ENCODE measurements at places on chromosomes 12 and 14.

GRCh38 chr12:108850854-108851573 is 6.4 kb downstream of the SSH1 start:
- peak; percentile 55 for DNase-seq

DNA sequence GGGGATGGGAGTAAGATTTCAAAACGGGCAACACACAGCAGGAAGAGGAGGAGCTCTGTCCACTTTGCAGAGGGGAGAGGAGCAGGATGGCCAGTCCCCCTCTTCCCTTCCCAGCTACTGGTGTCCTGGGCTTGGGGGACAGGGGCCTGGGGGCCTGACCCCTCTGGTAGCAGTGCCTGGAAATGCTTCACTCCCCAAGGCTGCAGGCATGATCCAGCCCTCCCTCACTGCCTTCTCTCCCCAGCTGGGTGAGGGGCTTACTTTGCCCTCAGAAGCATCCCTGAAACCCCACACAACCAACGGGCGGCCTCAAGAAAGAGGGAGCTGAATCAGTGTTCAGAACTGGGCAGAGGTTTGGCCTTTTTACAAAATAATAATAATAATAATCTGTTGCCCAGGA is 279.5 kb downstream of the DPF3 start:
- DNase-seq: no peak

DNA sequence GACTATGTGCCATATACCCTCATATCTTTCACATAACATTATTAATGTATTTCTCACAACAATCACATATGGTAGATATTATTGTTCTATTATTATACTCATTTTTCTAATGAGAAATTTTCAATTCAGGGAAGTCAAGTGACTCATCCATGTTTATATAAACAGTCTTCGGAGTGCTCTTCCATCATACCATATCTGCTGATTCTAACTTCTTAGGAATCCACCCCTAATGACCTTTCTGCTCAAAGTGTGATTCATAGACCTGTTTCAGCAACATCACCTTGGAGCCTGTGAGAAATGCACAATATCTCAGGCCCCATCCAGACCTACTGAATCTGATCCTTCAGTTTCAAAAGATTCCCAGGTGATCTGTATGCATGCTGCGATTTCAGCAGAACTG is 39.8 kb upstream of the OVCH1 start:
- no peak for DNase-seq

- DNase-seq: peak; percentile 77
Measured at GRCh38 chr12:109291521-109292341, 17.4 kb downstream of the FOXN4 start.

DNA sequence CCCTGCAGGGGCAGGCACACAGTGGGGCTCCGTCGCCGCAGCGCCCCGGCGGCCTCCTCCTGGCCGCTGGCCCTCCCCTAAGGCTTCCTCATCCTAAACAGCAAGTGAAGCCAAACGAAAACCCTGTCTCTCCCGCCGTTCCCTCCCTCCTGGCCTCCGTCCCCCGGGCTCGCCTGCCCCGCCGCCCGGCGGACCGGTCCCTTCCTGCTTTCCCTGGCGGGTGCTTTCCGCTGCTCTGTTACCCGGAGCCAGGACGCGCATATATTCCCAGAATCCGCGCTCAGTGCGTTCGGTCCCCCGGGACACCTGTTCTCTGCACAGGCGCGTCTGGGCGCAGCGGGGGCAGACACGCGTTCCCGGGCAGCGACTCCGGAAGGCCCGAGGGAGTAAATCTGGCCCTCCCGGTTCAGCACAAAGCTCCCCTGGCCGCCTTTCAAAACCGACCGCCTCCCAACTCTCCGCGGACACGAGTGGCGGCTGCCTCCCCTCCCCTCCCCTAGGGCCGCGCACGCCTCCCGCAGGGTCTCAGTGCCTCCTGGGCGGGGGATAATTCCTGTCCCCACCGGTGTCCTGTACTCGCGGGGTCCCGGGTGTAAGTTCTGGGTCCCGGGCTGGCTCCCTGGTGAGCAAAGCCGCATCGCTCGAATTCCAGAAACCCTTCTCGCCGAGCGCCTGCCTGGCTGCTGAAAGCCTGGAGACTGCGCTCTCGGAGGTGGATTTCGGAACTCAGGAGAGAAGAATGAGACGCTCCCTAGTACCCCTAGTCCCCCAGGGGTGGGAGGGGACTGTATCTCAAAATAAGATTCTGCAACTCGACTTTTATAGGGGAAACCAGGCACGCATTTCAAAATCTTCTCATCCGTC is 21.4 kb upstream of the CEP170B start:
- no peak for DNase-seq

DNA sequence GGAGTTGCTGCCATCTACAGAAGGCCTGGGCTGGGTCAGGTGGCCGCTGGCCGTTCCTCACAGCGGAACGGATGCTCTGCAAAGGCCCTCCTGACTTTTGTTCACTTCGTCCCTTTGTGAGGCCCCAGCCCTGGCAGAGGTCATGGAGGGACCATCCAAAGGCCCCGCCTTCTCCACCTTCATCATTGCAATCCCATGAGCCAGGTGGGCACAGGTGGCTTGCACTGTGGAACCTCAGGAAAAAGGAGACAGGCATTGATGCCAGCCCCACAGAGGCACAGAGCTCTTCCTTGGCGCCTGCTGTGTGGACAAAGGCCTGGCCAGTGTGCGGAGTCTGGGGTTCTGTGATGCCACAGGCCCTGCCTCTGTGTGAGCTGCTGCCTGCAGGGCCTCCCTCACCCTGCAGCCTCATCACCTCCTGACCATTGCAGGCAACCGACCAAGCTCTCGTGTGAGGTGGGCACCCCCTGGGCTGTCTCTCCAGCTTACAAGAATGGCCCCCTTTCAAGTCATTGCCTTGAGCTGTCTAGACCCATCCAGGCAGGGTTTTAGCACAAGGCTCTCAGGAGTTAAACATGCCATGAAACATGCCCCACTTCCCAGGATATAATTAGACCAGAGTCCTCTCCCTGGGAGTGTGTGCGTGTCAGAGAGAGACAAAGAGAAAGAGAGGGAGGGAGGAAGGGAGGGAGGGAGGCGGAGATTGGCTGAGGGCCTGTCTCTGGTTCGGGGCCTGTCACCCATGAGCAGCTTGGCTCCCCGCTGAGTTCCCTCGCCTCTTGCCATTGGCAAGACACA is 19.3 kb downstream of the NFKBIA start:
- DNase-seq: peak; percentile 80

DNA sequence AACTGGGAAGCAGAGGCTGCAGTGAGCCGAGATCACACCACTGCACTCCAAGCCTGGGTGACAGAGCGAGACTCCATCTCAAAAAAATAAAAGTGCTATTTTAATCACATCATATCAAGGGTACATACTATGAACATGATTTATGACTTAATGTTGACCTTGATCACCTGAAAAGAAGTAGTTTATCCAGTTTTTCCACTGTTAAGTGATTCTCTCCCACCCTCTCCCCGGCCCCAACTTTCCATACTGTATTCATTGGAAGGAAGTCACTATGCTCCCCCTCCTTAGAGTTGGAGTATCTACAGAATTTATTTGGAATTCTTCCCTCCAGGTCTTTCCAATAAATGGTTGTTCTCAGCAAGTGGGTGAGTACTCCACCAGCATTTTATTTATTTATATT is 3.0 kb upstream of the PRMT5 start:
- no peak for DNase-seq

DNA sequence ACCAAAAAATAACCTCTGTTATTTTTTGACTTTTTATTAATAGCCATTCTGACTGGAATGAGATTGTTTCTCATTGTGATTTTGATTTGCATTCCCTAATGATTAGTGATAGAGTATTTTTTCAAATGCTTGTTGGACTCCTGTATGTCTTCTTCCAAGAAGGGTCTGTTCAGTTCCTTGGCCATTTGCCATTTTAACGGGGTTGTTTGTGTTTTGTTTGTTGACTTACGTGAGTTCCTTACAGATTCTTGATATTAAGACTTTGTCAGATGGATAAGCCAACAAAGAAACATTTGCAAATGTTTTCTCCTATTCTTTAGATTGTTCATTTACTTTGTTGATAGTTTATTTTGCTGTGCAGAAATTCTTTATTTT is 651.6 kb upstream of the LRFN5 start:
- DNase-seq: no peak

DNA sequence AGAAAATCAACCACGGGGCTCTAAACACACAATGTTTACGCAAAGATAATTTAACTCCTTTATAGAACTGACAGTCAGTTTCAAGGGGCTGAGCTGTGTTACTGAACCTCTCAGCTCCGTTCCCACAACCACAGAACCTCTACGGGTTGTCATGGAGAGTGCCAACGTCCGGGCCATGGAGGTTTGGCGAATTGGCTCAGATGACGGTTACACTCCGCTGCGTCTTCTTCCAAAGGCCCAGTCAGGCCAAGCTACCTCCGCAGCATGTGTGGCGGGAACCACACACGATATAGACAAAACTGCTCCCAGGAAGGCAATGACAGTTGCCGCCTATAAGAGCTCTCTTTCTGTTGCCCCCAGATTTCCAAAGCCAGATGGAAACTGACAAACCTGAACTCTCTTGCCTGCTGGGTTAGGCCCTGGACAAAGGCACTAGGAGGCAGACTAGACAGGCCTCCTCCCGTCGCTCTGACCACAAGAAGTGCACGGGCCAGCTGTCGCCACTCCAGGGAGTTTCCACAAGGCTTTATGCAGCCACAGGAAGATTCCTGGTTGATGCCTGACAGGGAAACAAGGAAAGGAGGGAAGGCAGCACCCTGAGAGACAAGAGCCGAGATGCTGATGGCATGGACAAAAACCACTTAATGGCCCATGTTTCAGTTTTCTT is 30.3 kb downstream of the CCDC88C start:
- DNase-seq: no peak

DNA sequence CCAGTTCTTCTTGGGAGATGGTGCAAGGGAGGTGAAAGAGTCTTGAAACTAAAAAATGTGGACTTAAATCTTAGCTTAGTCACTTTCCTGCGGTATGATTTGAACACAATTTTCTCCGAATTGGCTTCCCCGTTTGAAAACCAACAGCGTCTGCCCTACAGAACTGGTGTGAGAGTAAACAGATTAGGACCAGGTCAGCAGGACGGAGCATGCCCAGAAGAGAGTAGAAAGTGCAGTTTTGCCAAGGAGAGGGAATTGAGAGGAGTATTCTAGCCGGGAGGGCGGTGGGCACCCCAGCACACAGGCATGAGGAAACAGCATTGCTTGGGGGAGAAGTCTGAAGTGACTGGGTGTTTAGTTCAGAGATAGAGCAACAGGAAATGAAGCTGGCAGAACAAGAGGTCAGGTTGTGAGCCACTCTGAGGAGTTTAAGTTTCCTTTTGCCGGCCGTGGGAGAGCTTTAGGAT is 927.1 kb downstream of the VRK1 start:
- no peak for DNase-seq

DNA sequence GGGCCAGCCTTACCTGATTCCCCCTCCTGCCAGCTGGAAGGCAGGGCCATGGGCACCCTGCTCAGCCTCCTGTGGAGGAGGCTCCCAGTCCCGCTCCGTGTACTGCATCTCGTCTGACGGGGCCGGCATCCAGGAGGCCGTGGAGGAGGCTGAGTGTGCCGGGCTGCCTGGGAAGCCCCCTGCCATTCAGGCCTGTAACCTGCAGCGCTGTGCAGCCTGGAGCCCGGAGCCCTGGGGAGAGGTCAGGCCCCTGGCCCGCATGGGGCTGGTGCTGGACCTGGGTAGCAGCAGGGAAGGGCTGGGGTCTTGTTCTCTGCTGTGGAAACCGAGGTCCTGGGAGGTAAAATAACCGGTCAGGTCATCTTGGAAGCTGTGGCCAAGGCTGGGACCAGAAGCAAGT is 16.4 kb downstream of the PAPLN start:
- no peak for DNase-seq

GRCh38 chr14:74592476-74593201 is 19.4 kb downstream of the LTBP2 start:
- DNase-seq: peak; percentile 41

- DNase-seq: no peak
Measured at GRCh38 chr12:29943683-29944082, 159.9 kb upstream of the TMTC1 start.

- no peak for DNase-seq
Measured at GRCh38 chr14:75558440-75558839, 20.0 kb upstream of the FLVCR2 start.

- no peak for DNase-seq
Measured at GRCh38 chr12:30847259-30847658, 79.3 kb upstream of the TSPAN11 start.
